ENCODE measurements at places on chromosomes 3 and 15.

DNA sequence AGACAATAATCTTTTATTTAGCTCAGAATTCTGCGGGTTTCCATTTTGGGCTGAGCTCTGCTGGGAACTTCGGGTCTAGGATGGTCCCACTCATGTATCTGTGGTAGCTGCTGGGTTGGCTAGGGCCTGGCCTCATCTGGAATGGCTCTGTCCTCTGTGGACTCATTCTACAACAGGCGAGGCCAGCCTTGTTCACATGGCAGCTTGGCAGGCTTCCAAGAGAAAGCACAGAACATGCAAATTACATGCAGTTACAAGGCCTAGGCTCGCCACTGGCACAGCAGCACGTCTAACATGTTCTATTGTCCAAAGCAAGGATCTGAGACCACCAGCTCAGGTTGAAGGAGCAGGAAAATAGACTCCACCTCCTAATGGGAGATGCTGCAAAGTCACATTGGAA, 431.4 kb downstream of the PDCD6IP start:
- DNase-seq: no peak

- DNase-seq: no peak
Measured at GRCh38 chr3:95184038-95184437, 1121.2 kb downstream of the NSUN3 start.

GRCh38 chr3:71551311-71551919, 32.1 kb downstream of the FOXP1 start:
- DNase-seq: peak; percentile 28

- DNase-seq: no peak
Measured at GRCh38 chr3:127555108-127555507, 35.4 kb downstream of the TPRA1 start.

GRCh38 chr3:188239577-188239976, 85.6 kb downstream of the LPP start:
- DNase-seq: no peak

GRCh38 chr15:47857776-47858167, 140.5 kb downstream of the SEMA6D start:
- DNase-seq: no peak

GRCh38 chr3:153783106-153783505, 338.1 kb upstream of the ARHGEF26 start:
- peak; percentile 50 for DNase-seq

- DNase-seq: no peak
Measured at GRCh38 chr3:99951701-99952100, 134.0 kb downstream of the CMSS1 start.

DNA sequence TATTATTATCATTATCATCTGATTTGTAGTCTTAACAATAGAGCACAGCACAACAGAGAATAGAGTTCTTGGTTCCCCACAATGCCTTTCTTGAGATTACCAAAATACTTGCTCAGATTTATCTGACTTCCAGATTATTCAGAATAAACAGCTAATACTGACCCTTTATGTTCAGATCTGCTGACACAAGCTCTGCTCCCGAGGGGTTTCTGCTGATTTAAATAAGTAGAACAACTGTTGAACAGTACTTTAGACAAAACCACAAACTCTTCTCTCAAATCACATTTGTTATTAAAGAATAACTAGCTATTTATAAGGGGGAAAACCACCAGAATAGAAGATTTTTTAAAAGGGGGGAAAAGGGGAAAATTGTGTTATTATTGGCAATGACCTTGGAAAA, 380.2 kb upstream of the ATP11B start:
- no peak for DNase-seq

DNA sequence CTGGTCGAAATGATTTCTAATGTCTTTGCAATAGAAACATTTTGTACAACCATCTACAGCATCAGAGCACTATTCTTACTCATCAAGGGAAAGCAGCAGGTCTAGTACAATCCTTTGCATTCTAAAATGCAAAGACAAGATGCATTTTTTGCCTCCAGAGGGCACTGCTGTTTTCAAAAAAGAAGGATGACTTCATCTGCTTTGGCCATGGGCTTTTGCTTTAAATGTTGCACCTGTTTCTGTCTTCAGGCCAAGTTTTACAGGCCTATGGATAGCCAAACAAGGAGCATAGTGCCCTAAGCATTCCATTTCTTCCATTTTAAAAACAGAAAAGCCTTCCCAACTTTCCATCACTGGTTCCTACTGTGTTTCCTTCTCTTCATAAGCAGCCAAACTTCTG, 3.4 kb downstream of the PARP9 start:
- peak; percentile 79 for DNase-seq

DNA sequence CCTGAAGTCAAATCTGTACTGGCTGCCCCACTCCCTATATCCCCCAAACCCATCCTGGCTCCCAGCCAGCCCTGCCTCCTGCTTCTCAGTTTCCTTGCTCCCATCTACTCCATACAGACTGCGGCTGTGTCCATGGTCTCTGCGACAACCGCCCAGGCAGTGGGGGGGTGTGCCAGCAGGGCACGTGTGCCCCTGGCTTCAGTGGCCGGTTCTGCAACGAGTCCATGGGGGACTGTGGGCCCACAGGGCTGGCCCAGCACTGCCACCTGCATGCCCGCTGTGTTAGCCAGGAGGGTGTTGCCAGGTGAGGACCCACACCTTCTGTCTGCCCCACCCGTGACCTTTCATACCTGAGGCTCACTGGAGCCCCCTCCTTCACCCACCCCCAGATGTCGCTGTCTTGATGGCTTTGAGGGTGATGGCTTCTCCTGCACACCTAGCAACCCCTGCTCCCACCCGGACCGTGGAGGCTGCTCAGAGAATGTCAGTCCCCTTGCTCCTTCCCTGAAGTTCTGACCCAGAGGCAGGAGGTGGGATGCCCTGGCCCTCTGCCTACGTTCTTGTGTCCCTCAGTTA, 14.7 kb downstream of the STAB1 start:
- DNase-seq: no peak

- DNase-seq: no peak
Measured at GRCh38 chr3:42692667-42693529, 7.6 kb downstream of the KLHL40 start.

GRCh38 chr15:74038707-74039655, 43.4 kb downstream of the GOLGA6A start:
- DNase-seq: no peak

DNA sequence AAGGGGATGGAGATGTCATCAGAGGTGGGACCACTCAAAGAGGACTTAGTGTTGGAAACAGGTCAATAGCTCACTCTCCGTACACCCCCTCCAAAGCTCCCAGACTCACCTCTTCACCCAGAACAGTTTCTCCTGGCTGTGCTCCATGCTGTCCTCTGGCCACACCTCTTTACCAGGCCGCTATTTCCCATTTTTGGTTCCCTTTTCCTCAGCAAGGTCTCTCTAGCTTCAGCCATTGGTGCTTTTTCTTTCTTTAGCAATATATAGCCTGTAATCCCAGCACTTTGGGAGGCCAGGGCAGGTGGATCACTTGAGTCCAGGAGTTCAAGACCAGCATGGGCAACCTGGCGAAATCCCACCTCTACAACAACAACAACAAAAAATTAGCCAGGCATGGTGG, 123.6 kb upstream of the SMAD3 start:
- no peak for DNase-seq

- no peak for DNase-seq
Measured at GRCh38 chr15:43153269-43153668, 19.9 kb downstream of the TMEM62 start.

GRCh38 chr15:83372434-83372891, 74.7 kb upstream of the SH3GL3 start:
- peak; percentile 58 for DNase-seq

GRCh38 chr3:178750639-178751300, 214.5 kb downstream of the KCNMB2 start:
- DNase-seq: no peak

DNA sequence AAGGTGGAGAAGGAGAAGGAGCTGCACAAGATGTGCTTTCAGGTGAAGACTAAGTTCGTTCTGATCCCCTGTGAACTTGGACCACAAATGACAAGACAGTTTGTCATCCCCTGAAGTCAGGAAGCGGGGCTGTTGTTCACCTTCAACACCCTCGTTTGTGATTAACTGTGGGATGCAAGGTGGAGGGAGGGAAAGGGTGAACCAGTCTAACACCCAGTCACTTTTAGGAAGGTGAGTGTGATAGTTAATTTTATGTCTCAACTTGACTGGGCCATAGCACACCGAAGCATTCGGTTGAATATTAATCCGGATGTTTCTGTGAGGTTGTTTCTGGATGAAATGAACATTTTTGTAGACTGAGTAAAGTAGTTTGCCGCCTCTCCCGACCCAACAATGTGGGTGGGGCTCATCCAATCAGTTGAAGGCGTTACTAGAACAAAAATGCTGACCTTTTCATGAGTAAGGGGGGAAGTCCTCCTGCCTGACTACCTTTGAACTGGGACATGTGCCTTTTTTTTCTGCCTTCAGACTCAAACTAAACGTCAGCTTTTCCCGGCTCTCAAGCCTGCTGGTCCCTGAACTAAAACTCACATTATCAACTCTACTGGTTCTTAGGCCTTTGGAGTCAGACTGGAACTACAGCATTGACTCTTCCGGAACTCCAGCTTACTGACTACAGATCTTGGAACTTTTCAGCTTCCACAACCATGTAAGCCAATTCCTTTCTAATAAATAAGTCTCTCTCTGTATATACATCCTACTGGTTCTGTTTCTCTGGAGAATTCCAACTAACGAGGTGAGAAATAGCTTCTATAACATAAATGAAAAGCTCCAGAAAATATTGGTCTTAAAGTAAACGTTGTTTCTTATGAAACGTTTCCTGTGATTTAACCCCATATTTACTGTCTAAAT, 264.0 kb upstream of the SLITRK3 start:
- no peak for DNase-seq

DNA sequence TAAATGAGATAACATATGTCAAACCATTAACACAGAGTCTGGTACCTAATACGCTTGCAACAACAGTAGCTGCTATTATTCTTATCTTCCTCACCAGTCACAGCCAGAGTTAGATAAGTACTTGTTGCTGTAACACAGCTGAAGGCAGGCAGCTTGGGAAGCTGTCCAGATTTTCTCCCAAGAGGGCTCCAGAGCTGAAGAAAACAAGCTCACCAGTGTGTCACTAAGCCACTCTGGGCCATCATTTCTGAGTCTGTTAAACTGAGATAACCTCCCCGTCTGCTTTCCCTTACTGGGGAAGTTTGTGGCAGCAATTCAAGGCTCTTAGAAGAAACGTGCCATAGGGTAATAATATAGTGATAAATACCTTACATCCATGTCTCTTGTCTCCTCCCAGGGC, 226.3 kb downstream of the TAFA4 start:
- DNase-seq: no peak

DNA sequence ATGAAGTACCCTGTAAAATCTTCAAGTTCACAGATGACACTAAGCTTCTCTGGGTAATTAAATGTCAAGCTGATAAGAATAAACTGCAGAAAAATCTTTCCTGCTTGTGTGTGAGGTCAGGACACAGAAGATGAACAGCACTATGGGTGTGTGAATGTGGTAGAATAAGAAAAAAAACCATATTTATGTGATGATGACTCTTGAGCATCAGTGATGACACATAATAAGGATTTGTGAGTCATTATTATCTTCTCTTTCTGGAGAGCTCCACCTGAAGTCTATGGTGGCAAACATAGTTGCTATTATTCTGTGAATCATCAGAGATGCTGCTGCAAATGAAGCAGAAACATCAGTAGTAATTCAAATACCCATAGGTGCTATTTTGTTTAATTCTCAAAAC, 422.4 kb downstream of the DIPK2A start:
- peak; percentile 75 for DNase-seq
